ENCODE measurements at places on chromosomes 4 and X.

DNA sequence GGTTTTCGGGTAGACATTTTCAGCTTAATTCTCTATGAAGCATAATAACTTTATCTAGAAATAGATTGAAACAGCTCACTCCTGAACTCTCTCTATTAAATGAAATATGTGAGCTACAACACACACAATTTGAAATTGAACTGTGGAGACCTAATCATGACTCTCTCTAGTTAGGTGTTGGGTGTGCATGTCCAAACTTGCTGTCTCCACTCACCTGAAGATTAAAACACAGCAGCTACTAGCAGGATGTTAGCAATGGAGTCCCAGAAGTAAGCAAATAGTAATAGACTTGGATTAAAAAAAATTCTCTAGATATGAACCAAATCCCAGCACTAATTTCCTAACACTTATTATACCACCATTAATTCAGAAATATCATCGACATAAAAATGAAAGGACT is 173.1 kb downstream of the FSTL5 start:
- DNase-seq: no peak

DNA sequence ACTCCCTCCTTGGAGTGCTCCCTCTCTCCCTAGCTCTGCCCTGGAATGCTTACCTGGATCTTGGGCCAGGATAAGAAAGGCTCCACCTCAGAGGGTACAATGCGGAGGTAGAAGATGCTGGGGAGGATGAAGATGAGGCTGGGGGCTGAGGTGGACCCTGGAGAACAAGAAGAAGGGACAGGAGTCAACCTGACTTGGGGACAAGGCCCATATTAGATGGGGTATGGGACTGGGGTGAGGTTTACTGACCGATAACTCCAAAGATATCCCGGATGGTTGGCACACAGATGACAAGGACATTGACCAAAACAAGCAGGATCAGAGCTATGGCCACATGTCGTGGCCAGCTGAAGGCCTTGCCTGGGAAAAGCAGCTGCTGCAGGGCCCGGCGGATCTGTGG is 10.6 kb downstream of the SLC38A5 start:
- DNase-seq: no peak

DNA sequence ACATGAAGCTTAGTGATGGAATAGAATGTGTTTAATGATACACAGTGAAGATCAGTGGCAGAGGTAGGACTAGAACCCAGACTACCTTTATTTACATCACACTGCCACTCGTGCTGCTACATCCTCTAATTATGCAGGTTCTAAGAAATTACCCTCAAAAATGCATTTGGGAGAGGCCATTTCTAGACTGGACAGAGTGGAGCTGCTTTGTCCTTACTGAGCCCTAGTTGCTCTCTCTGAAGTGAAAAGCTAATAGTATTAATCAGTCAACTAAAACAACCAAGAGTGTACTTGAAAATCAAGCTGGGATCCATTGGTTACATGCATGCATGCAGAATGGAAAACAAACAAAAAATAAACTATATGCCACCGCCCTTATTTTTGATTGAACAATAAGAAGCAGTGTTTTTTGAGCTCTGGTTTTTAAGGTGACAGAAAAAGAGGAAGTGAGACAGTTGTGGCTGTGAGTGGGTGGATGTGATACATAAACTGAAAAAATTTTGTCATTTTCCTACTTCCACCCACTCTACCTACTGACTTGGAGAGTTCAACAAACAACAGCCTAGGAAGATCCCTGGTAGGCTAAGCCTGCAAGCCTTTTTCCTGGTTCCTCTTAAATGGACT is 6.8 kb upstream of the VSIG4 start:
- no peak for DNase-seq

GRCh38 chr4:122997463-122998101 is 75.2 kb upstream of the NUDT6 start:
- no peak for DNase-seq

DNA sequence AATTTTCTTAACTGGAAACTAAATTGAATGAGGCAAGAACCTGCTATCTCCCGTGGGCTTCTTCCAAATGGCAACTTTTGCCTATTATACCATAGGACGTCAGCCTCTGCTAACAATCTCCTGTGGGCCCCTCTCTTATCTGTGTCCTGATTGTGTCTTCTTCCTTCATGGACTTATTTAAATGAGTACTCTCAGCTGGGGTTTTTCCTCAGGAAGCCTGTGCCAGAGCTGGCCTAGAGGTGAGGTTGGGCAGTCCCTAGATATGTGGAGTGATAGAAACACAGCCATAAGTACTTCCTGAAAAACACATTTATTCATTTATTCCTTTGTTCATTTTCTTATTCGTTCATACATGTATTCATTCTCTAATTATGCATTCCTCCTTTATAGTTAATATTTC is 712.5 kb upstream of the SLIT2 start:
- no peak for DNase-seq

GRCh38 chrX:44506678-44507077 is 36.0 kb downstream of the FUNDC1 start:
- no peak for DNase-seq

GRCh38 chr4:181661090-181661489 is 582.1 kb upstream of the TENM3 start:
- DNase-seq: no peak

- no peak for DNase-seq
Measured at GRCh38 chrX:40300286-40300890, 202.6 kb upstream of the BCOR start.

GRCh38 chr4:158254292-158254691 is 44.0 kb downstream of the TMEM144 start:
- DNase-seq: no peak

DNA sequence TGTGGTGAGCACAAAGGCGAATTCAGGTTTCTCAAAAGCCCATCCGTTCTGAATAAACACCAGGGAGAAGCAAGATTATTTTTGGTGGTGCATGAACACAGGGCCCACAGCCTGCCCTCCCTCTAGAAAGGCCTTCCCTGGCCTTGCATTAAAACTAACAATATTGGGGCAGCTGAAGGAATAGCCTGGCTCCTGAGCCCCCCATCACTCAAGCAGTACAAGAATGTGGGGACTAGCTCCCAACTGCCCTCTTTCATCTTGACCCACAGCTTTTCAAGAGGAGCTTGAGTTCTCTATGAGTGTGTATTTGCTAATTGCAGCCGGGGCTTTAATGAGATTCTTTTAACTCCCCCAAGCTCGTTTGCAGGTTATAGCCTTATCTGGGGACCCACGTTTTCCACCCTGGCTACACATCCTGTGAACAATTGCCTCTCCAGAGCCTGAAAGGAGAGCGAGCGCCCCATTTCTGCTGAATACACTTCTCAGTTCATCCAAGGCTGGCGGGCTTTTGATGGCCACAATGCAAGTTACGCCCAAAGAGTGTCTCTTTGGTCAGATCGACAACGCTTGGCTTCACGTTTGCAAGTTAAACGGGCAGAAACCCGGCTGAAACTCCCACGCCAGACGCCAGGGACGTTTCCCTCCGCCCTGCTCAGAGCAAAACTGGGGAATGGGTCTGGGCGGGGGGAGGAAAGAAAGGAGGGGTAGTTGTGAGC is 4.7 kb upstream of the GSX2 start:
- DNase-seq: no peak

- DNase-seq: no peak
Measured at GRCh38 chr4:47145630-47146029, 114.3 kb downstream of the GABRB1 start.

DNA sequence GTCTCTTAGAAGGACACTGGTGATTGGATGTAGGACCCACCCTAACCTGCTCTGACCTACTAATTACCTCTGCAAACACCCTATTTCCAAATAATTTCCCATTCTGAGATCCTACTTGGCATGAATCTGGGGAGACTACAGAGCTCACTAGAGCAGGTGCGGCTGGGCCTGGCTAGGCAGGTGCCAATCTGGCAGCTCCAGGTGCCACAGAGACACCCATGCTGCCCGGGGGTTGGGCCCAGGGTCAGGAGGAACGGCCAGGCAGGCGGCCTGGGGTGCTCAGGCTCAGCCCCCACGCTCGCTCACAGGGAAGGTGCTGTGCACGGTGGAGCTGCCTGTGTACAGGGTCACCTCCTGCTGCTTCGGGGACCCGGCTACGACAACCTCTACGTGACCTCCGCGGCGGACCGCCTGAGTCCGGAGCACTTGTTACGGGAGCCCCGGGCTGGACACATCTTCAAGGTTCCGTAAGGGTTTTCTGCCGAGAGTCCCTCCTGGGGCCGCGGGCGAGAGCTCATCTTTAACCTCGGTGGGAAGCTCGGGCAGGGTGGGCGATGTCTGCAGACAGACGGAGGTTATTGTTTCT is 26.5 kb upstream of the PLCXD1 start:
- DNase-seq: no peak

DNA sequence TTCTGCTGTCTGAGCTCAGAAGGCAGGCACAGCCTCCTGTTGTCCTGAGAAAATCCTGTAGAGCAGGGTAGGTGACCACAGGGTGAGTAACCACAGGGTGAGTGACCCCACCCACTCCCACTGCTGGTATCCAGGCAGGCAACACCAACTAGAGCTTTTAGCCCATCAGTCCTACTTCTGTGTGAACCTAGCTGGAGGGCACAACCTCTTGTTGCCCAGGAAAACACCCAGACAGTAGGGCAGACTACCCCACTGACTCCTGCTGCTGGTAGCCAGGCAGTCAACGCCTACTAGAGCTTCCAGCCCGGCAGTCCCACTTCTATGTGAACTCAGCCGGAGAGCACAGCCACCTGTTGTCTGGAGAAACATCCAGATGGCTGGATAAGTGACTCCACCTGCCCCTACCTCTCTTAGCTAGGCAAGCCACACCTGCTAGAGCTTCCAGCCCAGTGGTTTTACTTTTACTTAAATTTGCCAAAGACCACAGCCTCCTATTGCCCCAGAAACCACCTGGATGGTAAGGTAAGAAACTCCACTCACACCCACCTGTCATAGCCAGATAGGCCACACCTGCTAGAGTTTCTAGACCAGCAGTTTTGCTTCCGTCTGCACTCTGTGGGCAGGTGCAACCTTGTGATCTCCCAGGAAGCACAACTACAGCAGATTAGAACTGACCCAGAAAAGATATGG is 371.6 kb downstream of the INPP4B start:
- DNase-seq: no peak

DNA sequence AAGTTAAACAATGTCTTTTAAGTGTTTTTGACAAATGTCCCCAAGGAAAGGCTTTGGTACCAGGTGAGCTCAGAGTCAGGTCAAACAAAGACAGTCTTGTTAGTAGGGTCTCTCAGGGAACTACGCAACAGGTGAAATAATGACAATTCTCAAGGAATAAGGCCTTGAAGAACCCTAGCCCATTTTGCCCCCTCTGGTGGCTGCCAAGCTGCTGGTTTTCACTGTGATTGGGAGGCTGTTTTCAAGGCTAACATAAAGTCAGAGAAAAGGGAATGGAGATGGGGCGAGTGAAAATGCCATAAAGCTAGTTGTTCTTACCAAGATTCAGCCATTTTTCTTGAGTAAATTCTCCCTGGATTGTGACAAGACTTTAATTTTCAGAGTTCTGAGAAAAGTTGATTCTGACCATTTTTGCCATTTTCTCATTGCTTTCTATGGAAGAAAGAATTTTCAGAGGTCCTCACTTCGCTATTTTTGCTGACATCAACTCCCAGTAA is 58.7 kb downstream of the RWDD4 start:
- no peak for DNase-seq

GRCh38 chrX:74509989-74510388 is 88.7 kb downstream of the SLC16A2 start:
- DNase-seq: no peak

GRCh38 chr4:2714061-2714770 is 41.9 kb downstream of the TNIP2 start:
- DNase-seq: no peak

- no peak for DNase-seq
Measured at GRCh38 chrX:106484233-106484632, 127.5 kb upstream of the RADX start.

- DNase-seq: no peak
Measured at GRCh38 chr4:12146339-12146738, 717.6 kb upstream of the HS3ST1 start.

DNA sequence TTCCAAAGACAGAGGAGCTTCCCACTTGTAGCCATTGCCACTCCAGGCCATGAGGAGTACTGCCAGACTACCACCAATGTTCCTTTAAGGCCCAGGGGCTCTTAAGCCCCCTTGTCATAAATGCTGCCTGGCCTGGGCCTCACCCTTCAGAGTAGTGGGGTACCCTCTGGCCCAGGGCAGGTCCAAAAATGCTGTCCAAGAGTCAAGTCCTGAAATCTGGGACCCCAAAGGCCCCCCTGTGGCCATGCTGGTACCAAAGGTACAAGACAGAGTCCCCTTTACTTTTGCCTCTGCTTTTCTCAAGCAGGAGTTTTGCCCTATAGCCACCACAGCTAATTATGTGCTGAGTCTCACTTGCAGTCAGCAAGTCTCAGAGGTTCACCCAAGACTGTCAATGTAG is 16.4 kb downstream of the RAB33B start:
- no peak for DNase-seq

GRCh38 chr4:33954759-33955158 is 2289.6 kb downstream of the ARAP2 start:
- DNase-seq: no peak

GRCh38 chrX:74923942-74924448 is 1.3 kb downstream of the NEXMIF start:
- no peak for DNase-seq

DNA sequence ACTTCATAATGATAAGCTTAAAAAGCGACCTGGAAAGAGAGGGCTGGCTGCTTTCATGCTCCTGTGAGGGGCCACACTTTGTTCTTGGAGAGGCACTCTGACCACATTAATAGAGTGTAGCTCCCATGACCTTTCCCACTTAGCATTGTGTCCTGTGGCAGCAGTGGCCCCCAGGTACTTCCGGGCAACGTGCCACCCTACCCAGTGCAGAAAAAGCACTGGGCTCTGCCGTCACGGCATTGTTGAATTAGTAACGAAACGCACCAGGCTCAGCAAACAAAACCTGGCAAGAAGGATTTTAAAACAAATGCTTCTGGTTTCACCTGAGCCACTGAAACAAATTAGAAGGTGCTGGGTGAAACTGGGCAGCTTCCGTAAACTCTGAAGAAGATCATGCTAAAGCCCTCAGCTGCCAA is 5.4 kb upstream of the SORBS2 start:
- DNase-seq: no peak

DNA sequence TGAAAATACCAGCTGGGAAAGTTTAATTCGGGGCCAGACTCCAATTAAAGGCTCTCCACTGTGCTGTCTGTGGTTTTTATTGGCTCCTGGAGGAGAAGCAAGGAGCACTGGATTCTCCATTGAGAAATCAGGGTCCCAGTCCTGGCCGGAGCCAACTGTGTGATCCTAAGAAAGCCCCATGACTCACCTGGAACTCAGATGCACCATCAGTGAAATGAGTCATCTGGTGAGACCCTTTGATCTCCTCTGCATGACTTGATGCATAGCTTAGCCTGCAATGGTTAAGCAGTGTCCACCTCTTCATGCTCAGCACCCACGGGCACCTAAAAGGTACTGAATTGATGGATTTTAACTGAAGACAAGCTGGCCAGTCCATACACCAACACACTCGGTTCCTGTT is 119.2 kb upstream of the VCX3B start:
- DNase-seq: no peak

- DNase-seq: no peak
Measured at GRCh38 chr4:26175006-26175786, 145.6 kb upstream of the RBPJ start.

- DNase-seq: no peak
Measured at GRCh38 chrX:149487292-149487691, 17.8 kb downstream of the IDS start.

All from C1 segment of cervical spinal cord (tissue), 14 donors.